SJSA1 (cell line): ENCODE measurements at places on chromosomes 7 and 10.

- DNase-seq = no peak
These were observed 102.0 kb downstream of the CNOT4 start for GRCh38 chr7:135407884-135408283.

- DNase-seq = peak; percentile 93
These were observed 91.8 kb downstream of the SPAG6 start for GRCh38 chr10:22436893-22437619.

DNA sequence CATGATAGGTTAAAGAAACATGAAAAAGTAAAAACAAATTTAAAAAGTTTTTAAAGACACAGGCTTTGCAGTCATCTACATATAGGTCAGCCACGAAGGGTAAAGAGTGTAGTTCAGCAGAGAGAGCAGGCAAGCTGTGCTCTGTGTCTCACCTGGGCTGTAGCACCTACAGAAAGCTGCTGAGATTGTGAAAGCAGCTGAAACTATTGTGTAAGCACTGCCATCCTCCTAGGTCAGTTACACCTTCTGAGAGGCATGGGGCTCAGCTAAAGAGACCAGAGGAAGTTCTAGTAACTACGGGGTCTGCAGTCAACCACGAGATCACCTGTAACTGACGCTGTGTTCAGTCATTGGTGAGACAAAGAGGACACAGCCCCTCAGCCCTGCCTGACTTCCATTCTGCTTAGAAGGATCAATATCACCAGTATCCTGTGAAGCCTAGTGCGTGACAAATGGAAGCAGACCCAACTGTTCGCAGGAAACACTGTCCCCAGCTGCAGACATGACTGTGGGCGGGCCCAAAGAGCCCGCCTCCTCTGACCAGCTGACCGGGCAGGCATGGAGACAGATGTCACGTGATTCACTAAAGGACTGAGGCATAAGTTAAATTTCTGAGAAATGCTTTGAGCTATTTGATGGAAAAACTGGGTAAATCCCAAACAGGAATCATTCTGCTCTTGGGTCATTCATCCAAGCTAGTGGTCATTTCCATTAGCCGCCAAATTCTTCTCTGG is 87.9 kb downstream of the EBF3 start:
- no peak for DNase-seq

DNA sequence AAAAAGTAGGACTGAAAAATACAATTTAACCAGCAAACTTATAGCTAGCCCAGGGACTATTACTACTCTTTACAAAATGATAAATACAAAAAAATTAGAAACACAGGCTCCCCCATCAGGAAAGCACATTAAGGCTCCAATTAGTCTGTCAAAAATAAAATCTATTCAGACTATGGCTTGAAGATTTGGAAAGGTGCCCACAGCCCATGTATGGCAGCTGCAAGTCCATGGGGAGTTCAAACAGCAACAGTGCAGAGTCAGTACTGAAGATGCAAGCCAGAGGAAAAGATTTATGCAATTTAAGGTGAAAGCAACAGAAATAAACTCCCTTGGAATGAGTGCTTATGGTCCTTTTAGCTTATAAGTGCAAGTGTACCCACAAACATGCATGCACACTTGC is 29.7 kb downstream of the IMMP2L start:
- DNase-seq = no peak

DNA sequence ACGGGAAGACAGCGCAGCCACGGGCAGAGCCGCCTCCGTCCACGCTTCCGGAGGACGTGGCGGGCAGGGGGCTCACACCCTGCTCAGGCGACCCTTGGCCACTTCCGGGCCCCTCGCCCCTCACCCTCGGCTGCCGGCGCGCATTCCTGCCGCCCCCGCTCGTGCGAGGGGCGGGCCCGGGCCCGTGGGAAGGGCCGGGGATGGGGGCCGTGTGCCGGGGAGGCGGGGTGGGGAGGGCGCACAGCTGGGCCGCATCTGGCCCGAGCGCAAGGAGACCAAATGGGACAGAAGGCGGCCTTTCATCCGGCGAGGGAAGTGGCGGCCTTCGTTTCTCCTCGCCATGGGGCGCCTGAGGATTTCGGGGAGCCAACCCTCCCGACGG is 846 bp upstream of the LFNG start:
- no peak for DNase-seq
